Activated T-helper 17 cell treated with anti-CD3 and anti-CD28 coated beads, Interleukin-2, amount 50 U/mL, for 72 hours (primary cell): ENCODE measurements at places on chromosomes 7 and 10. TPM values are rescaled to one million over a fixed set of nuclear protein-coding genes. Genes with fewer than 3 reads are reported as not detected.

The FOXP2 gene
- not detected for total RNA-seq

The CHCHD1 gene
- total RNA-seq = 30.2 TPM

The NPM3 gene
- total RNA-seq = 72.6 TPM

The FAS gene
- total RNA-seq = 105 TPM

The RBP3 gene
- total RNA-seq = not detected

The HSPA14 gene
- total RNA-seq = 23.3 TPM

The LOXL4 gene
- not detected for total RNA-seq

The UFSP1 gene
- total RNA-seq = 3.2 TPM

The GPER1 gene
- 1.1 TPM for total RNA-seq

The SRRM3 gene
- total RNA-seq = 0.26 TPM

The TRIM56 gene
- total RNA-seq = 45.4 TPM

The WDFY4 gene
- total RNA-seq = 0.35 TPM

The SVOPL gene
- total RNA-seq = not detected

The GRID2IP gene
- total RNA-seq = 0.32 TPM

The KAT6B gene
- 25.9 TPM for total RNA-seq

The C7orf33 gene
- total RNA-seq = not detected

The ITGB8 gene
- total RNA-seq = 0.26 TPM

The PIP gene
- total RNA-seq = not detected

The HOXA3 gene
- total RNA-seq = not detected

The AVPI1 gene
- total RNA-seq = 1.9 TPM

The CREB3L2 gene
- total RNA-seq = 38.4 TPM

The IQUB gene
- total RNA-seq = 0.16 TPM

The ARHGAP22 gene
- 0.32 TPM for total RNA-seq

The GIGYF1 gene
- total RNA-seq = 53.1 TPM

The WIPF3 gene
- total RNA-seq = not detected

The PRF1 gene
- total RNA-seq = 22.5 TPM

The PHKG1 gene
- total RNA-seq = 6.0 TPM

The HOXA2 gene
- total RNA-seq = not detected

The THSD7A gene
- total RNA-seq = 0.82 TPM

The SMNDC1 gene
- 40.1 TPM for total RNA-seq

The ASIC3 gene
- 9.0 TPM for total RNA-seq

The CFAP58 gene
- total RNA-seq = 1.3 TPM

The TMEM130 gene
- total RNA-seq = not detected

The PARP12 gene
- 17.4 TPM for total RNA-seq

The PRSS37 gene
- total RNA-seq = not detected

The FEZF1 gene
- total RNA-seq = not detected

The PNLIP gene
- not detected for total RNA-seq

The PRLHR gene
- total RNA-seq = not detected

The LEP gene
- total RNA-seq = not detected

The CTAGE8 gene
- total RNA-seq = 0.28 TPM

The FAM20C gene
- 0.08 TPM for total RNA-seq

The FGFR2 gene
- total RNA-seq = not detected

The PCLO gene
- total RNA-seq = not detected

The ACTL6B gene
- not detected for total RNA-seq

The RAPGEF5 gene
- total RNA-seq = 0.26 TPM

The NUB1 gene
- total RNA-seq = 36.9 TPM

The LRMDA gene
- not detected for total RNA-seq

The ERVW-1 gene
- total RNA-seq = not detected
